ENCODE measurements at places on chromosomes 2 and 18. TPM values are rescaled to one million over a fixed set of nuclear protein-coding genes. Genes with fewer than 3 reads are reported as not detected.

Gene FSIP2
- 0.15 TPM for total RNA-seq

Gene ERBB4
- total RNA-seq: 0.17 TPM

Gene PTPRM
- 43.8 TPM for total RNA-seq

Gene RGPD8
- 12.4 TPM for total RNA-seq

Gene L3MBTL4
- not detected for total RNA-seq

Gene FBXO41
- total RNA-seq: 3.1 TPM

Gene UGT1A8
- total RNA-seq: not detected

Gene PAIP2B
- total RNA-seq: 0.66 TPM

Gene PDIA6
- total RNA-seq: 549 TPM

Gene GAREM2
- 1.3 TPM for total RNA-seq

Gene VAMP8
- total RNA-seq: 2.8 TPM

Gene MARCO
- total RNA-seq: not detected

Gene NDUFS1
- total RNA-seq: 110 TPM

Gene PROC
- total RNA-seq: not detected

Gene ZAP70
- not detected for total RNA-seq

Gene MRPL33
- 88.9 TPM for total RNA-seq

Gene ZSWIM2
- not detected for total RNA-seq

Gene BOLL
- total RNA-seq: not detected

Gene PSMA8
- not detected for total RNA-seq

Gene STON1
- 14.4 TPM for total RNA-seq

Gene MREG
- 6.5 TPM for total RNA-seq

Gene TUBA3D
- total RNA-seq: not detected

Gene TEX51
- total RNA-seq: not detected

Gene SCG2
- total RNA-seq: 1.0 TPM

Gene SH2D6
- not detected for total RNA-seq

Gene TXNDC2
- total RNA-seq: under 0.01 TPM

Gene ANKRD62
- total RNA-seq: not detected

Gene SLC4A5
- under 0.01 TPM for total RNA-seq

Gene RIF1
- total RNA-seq: 41.0 TPM
